Motor neuron (in vitro differentiated cells): ENCODE measurements at places on chromosomes 13 and 19.

GRCh38 chr13:41909506-41909905 is 51.4 kb downstream of the VWA8 start:
- no peak for ATAC-seq

DNA sequence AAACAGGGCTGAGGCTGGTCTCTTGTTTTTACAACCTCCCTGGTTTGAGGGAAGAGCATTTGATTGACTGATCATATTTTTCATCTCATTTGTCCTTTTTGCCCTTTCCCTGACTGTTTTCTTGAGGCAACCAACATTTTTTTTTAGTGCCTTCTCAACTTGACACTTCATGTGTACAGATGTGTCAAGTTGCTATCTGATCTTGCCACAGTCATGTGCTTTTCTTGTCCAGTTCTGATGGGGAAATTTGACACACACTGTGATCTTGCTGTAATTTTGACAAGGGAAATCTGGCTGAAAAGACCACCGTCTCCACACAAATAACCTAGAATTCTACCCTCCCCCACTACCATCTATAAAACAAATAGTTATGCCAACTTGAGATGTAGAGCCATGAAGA is 329.6 kb downstream of the KCTD12 start:
- no peak for ATAC-seq

- ATAC-seq, result peak; percentile 6
Measured at GRCh38 chr13:106599875-106600797, 32.2 kb upstream of the ARGLU1 start.

DNA sequence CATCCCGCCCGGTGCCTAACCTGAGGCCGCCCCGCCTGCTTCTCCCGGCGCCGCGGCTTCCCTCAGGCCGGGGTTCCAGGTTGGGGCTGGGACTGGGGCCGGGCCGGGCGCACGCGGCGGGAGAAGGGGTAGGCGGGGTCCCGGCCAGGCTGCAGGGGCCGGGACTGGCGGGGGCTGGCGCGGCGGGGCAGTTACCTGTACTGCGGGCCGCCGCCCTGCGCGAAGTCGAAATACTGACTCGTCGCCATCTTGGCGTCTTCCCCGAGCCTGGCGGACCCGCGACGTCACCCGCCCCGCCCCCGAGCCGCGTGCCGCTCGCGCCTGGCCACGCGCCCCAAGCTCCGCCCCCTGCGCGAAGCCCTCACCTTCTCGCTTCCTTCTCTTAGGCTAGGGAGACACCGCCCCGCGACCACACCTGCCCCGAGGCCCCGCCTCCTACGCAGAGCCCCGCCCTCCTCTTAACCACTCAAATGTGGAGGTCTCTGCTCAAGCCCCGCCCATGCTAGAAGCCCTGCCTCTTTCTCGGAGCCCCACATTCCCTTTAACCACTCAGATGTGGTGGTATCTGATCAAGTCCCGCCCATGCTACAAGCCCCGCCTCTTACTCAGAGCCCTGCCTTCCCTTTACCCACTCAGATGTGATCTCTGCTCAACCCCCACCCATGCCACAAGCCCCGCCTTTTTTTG is at the start of gene ZFR2:
Gene ZFR2 (minus strand): TSS at position 269 of the 687 bp plus-strand sequence. CDS start 21 bp downstream, at position 248.
- peak; percentile 75 for ATAC-seq

DNA sequence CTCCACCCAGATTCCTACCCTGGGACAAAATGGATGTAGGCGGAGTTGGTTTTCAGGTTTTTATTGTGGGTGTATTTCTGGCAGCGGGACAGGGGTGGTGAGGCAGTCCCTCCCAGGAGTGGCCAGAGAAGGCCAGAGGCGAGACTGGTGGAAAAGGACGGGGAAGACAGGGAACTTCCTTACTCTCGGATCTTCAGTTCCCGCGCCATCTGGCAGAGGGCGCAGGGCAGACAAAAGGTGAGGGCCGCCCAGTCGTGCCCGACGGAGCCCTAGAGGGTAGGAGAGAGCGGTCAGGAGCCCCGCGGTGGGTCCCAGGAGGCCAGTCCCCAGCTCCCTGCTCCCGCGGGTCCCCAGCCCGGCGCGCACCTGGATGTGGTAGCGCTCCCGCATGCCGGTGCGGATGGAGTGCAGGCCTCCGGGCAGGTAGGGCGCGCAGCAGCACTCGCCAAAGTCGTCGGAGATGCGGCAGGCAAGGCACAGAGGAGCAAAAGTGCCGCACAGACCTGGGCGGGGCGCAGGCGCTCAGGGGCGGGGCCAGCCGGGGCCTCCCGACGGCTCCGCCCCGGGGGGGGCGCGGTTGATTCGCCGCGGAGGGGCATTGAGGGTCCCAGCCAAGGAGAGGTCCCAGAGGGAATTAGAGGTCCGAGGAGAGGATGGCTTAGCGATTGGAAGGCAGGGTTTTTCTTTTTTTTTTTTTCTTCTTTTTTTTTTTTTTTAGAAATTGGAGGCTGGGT is 3.0 kb downstream of the CNFN start:
- peak; percentile 87 for ATAC-seq

- no peak for ATAC-seq
Measured at GRCh38 chr19:55153652-55154264, 3.8 kb downstream of the TNNI3 start.

DNA sequence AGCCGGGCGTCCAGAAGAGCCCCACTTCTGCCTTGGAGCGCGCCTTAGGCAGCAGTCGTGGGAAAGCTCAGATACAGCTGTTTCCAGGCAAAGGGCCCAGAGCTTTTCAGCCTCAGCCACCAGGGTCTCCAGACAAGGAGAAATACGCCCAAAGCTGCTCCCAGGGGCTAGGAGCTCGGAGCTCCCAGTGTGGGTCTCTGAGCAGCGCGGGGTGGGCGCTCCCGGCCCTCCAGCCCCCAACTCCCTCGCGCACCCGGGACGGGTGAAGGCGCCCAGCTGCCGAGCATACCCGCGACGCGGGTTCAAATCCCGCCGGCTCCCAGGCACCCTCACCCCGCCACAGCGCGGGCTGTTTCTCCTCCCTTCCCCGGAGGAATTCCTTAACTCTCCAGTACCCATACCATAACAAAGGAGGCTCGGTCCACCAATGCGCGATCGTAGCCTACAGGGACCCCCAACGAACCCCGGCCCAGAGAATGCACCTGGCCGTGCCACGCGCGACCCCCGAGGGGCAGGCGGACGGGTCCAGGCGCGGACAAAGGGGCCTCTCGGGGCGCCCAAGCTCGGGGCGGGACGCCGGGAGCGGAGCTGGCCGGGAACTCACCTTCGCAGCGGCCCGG is 507 bp downstream of the COL4A1 start:
- peak; percentile 9 for ATAC-seq

- no peak for ATAC-seq
Measured at GRCh38 chr13:106369858-106370257, 165.6 kb downstream of the EFNB2 start.

DNA sequence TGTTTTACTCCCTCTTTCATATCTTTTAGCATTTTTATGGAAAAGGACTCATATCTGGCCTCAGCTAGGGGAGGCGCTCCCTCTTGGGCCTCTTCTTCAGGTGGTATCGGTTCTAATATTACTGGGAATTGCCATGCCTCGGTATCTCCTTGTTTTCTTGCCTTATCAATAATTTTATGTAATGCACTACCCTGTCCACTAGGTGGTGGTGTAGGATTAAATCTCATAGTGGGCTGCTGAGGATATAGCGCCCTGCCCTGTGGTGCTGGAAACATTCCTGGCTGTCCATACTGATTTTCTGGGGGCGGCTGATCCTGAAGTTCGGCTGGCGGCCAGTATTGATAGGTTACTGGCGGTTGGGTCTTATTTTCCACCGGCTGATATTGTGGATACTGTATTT is 35.8 kb downstream of the ZNF420 start:
- no peak for ATAC-seq

DNA sequence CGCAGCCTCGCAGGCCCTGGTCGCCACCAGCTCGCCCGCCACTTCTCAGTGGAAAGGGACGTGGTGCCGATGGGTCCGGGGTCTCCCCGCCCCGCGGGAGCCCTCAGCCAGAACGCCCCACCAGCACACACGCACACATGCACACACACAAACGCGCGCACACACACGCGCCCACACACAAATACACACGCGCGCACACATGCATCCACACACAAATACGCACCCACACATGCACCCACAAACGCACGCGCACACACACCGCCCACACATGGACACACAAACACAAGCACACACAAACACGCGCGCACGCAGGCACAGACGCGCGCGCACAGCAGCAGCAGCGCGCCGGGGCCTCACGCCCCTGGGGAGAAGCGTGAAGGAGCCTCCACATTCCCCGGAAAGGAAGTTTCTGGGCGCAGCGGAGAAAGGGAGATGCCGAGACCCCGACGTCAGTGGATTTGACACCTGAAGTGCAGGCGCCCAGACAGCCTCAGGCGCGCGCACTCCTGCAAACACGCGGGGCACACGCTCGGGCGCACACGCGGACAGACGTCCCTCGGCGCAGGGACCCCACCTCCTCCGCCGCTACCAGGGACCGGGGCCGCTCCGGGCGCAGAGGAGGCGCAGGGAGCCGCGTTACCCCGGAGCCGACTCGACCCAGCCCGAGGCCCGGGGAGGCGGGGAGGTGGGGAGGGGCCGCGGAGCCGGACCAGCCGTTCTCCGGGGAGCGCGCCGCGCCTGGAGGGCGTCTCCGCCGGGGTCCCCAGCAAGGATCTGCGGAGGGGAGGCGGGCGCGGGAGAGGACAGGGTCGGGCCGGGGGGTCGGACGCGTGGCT is 622 bp downstream of the RASA3 start:
- ATAC-seq, result peak; percentile 10

- ATAC-seq, result peak; percentile 25
Measured at GRCh38 chr19:45076029-45076850, at the start of gene ZNF296. TSS of gene ZNF296 (minus strand) at chr19:45076478. CDS start at chr19:45076373, 105 bp downstream.

- ATAC-seq, result peak; percentile 54
Measured at GRCh38 chr13:96011291-96011872, 41.8 kb downstream of the UGGT2 start.

GRCh38 chr19:46753420-46754155 is 7.3 kb upstream of the STRN4 start:
- ATAC-seq, result peak; percentile 24

GRCh38 chr13:111978546-111978945 is 88.4 kb upstream of the SOX1 start:
- ATAC-seq, result no peak

DNA sequence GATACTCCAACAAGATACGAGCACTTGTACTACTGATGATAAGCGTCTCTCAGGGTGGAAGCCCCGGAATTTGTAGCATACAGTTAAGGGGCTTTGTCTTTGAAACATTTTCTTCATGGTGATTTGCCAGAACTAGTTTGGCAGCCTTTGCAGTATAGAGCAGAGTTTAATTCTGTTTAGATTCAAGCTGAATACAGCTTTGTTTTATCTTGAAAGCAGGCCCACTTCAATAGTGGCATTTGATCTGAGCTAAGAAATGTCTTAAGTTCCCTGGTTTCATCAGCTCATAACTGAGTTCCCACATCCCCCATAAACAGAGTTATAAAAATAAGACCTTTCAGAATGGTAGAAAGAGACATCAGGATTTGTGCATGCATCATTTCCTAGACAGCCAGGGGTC is 125.9 kb downstream of the MIPEP start:
- ATAC-seq, result peak; percentile 27

GRCh38 chr13:59346999-59347723 is 816.6 kb downstream of the DIAPH3 start:
- peak; percentile 64 for ATAC-seq

- no peak for ATAC-seq
Measured at GRCh38 chr19:3132971-3133792, 2.7 kb upstream of the GNA15 start.

DNA sequence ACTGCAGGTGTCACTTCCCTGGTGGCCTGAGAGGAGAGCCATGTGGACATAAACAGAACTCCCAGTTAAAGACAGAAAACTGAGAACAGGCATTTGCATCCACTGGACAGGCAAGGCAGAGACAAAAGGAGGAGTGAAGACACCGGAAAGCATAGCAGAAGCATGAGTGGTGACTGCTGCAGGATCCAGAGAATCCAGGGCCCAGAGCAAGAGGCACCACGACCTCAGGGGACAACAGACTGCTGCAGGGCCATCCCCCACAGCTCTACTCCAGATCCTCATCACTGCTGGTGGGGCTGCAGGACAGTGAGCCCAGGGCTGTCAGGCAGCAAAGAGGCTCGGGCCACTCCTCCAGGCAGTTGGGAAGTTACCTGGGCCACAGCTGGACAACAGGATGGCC is 14.5 kb upstream of the ISYNA1 start:
- no peak for ATAC-seq
